Activated naive CD4-positive, alpha-beta T cell (primary cell): ENCODE measurements at places on chromosomes 7 and 10.

- DNase-seq = no peak
Observed at GRCh38 chr10:24791084-24791726, 67.5 kb upstream of the ARHGAP21 start.

- DNase-seq = no peak
Observed at GRCh38 chr7:37234928-37235327, 213.7 kb downstream of the ELMO1 start.

DNA sequence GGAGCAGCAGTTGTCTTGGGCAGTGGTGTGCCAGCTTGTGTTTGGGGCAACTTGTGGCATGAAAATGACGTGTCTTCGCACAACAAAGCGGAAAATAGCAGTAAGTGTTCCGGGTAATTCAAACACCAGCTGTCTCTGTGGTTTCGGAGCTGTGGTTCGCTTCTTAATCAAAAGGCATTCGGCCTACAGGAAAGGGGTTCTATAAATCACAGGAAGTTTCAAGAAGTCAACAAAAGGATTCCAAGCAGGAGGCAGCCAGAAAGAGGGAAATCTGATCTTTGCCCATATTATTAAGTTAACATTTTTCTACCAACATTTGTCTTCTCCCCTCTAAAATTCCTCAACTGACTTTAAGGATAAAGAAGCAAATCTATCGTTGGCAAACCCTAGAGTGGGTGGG lies 353.4 kb downstream of the FGFR2 start:
- DNase-seq = no peak

DNA sequence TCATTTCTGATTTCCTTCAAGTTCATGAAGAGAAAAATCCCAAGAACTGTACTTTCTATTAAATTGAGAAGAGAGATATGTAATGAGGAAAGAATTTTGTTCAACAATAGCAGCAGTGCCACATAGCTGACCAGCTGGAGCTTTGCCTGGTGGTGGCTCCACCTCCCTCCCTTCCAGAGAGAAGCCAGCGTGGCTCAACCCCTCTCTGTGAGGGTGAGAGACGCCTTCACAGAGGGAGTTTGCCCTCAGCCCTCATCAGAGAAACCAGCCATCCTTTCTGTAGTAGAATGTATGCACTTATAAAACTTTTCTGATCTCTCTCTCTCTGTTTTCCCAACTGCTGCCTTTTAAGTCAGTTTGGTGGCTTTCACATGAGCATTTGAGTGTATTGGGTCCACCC lies 20.5 kb upstream of the COL1A2 start:
- DNase-seq = no peak

- DNase-seq = no peak
Observed at GRCh38 chr10:101833466-101833865, 10.1 kb downstream of the KCNIP2 start.

DNA sequence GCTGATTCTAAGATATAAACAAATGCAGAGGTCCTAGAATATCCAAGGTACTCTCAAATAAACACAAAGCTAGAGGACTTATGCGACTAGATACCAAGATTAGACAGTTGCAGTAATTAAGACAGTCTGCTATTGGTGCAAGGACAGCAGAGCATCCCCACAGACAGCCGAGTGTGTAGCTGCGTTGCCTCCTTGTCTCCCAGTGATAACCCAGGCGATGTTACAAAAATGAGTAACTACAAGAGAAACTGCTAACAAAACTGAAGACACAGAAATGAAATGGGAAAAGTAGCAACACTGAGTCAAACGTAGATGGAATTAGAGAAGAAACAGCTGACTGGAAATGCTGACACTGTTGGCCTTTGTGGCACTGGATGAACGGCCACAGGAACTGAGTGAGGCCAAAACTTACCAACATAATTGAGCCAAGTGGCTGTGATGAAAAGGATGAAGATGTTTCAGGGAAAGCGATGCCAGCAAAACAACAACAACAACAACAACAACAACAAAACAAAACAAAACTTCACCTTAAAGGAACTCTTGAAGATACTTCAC lies 54.3 kb downstream of the BAIAP2L1 start:
- no peak for DNase-seq

GRCh38 chr10:117214401-117214800 lies 17.1 kb downstream of the KCNK18 start:
- DNase-seq = no peak

- DNase-seq = no peak
Observed at GRCh38 chr10:77415313-77415960, 222.2 kb downstream of the KCNMA1 start.

- no peak for DNase-seq
Observed at GRCh38 chr10:4243651-4244050, 458.6 kb upstream of the KLF6 start.

DNA sequence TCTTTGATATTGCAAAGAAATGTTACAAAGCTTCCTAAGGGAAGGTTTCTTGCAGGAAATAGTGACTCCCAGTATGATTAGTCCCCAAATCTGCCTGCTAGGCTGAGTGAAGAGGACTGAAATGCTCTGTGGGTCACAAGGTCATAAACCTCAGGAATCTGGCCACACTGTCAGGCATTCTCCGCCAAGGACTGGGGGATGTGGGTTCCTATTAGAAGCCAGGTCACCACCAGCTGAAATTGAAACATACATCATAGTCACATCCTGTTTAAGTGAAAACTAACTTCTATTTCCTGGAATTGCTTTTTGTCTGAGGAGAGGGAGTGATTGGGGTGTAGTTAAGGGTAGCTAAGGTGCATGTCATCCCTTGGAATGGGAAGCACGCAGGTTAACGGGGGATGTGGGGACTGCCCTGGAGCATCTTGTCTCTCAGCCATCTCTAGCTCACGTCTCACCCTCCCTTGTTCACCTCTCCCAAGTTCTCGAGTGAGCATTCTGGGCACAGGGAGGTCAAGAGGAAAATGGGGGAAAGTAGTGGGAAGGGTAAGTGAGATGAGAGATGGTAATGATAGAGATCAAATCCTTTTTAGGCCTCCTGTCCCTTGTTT lies 12.0 kb upstream of the GSAP start:
- no peak for DNase-seq

- DNase-seq = no peak
Observed at GRCh38 chr7:103687951-103688350, 241.9 kb upstream of the SLC26A5 start.
